ENCODE measurements at places on chromosomes 13 and 19.

- DNase-seq: no peak
Measured at GRCh38 chr13:113358653-113359190, 5.2 kb downstream of the GRTP1 start.

DNA sequence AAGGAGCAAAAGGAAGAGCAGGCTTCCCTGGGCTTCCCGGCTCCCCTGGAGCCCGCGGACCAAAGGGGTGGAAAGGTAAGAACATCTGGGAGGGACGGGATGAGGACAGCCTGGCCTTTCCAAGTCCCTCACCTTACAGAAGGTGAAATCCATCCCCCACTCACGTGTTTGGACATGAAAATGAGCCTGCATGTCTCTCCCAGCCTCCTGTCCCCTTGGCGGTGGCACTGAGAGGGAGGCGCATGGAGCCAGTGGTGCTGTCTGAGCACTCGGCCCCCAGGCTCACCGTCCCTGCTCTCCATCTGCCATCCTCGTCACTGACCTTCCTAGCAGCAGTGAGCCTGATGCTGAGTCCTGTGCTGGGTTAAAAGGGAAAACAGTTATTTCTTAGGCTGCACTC lies 104.2 kb downstream of the RAB20 start:
- no peak for DNase-seq

GRCh38 chr19:10074153-10074552 lies 12.0 kb upstream of the SHFL start:
- no peak for DNase-seq

GRCh38 chr13:71727662-71728061 lies 139.3 kb downstream of the DACH1 start:
- no peak for DNase-seq

GRCh38 chr19:47489072-47489914 lies 5.3 kb upstream of the KPTN start:
- no peak for DNase-seq

GRCh38 chr19:50959731-50960500 lies 7.1 kb upstream of the KLK5 start:
- no peak for DNase-seq

DNA sequence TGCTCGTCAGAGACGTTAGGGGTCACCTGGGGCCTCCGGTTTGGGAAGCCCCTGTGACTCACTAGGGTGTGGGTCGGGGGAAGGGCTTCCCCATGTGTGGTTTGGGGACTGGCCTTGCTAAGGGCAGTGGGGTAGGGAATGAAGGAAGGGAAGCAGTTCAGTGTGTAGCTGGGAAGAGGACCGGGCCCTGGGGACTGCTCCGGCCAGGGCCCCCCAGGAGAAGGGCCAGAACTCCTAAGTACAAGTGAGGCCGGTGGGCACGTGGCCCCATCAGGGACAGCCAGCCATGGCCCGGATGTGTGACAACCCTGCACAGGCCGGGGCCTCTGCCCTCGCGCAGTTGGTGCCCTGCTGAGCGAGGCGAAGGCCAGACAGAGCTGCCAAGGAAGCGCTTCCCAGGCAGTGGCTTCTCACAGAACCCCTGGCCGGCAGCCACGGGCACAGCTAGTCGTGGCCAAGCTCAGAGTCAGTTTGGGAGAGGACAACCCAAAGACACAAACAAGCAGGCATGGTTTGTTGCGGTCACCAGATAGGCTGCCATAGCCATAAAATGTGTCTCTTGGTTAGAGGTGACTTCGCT lies 25.7 kb downstream of the TEX29 start:
- DNase-seq: no peak

DNA sequence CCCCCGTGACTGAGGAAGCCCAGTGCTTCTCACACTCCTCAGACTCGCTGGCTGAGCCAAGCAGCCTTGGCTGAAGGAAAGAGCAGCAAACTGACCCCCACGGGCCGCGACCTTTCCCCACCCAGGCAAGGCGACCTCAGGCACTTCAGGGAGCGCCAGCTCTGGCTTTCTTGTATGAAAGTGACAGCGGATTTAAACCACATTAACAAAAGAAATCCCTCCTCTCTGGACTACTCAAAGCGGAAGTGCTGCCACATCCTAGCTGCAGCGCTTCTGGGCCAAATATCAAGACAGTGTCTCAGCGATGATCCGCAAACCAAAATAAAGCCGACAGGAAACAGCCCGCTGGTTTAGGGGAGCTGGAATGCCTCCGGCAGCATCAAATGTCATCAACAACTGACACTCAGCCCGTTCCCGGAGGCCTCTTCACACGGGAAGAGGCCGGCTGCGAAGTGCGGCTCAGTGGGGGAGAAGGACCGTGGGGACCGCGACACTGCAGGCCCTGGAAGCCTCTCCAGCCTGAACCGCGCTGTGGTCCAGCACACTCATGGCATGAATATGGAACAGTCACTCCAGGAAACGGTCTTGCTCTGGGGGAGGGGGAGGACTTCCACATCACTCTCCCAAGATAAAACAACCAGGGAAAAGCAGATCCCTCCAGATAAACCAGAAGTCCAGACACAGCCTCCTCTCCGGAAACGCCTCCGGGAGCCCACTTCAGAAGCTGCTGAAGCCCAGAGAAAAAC lies 1.4 kb downstream of the RASA3 start:
- no peak for DNase-seq

DNA sequence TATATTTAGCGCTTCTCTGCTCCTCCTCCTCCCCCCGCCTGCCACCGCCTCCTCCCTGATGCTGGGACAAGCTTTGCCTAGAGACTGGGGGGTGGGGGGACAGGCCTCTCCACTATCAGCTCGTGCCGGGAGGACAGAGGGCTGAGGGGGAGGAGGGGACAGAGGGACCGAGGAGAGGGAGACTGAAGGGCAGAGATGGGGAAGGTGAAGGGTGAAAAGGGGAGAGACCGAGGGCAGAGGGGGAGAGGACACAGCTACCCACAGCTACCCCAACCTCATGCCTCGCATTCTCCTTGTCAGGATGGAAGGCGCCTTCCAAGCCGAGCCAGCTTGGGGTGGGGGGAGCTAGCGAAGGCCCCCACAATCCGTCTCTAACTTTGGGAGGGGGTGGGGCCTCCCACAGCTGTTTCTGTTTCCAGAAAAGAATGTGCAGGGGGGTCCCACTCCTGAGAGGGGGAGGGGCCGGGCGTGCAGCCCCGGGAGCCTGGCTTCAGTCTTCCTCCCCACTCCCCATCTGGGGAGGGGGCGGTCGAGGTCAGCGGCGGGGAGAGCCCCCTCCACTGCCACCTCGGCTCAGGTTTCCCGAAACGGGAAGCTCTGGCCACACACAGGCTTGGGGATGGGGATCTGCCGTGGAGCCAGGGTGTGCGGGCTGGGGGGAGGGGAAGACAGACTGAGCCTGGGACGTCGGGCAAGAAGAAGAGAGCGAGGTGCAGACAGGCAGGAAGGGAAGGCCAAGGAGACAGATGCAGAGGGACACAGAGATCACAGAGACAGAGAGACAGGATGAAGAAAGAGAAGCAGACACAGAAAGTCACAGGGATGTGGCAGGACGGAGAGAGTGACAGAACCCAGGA lies 1.6 kb downstream of the DACT3 start:
- no peak for DNase-seq

DNA sequence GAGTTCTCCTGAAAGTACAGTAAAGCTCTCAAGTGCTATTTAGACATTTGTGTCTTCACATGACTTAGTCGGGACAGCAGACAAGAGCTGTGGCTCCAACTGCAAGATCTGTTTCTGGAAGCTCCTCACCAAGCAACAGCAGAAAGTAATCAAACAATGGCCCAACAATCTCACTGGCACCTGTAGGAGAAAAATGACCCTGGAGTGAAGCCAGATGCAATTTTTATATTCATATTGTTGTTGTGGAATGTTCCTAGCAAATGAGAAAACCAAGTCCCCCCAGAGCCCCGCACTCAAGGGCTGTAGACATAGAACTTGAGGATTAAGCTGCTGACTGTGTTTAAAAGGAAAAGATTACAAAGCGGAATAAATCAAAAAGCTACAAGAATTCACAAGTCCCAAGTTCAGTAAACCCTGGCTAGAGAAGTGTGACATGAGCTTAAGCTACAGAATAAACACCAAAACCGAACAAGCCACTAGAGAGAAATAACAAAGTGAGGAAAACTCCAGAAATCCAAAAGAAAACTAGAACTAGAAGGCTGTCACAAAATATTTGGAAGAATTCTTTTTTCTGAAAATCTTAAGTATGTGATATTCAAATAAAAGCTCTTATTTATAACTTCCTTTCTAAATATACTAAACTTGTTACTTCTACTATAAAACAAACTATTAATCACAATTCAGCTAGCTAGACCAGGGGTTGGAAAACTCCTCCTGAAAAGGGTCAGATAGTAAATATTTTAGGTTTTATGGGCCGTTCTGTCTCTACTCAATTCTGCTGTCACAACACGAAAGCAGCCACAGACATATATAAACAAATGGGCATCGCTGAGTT lies 454.5 kb downstream of the SUCLA2 start:
- no peak for DNase-seq

- no peak for DNase-seq
Measured at GRCh38 chr13:70703755-70704154, 595.5 kb upstream of the KLHL1 start.

Measured in NCI-H2081 treated with DMSO at 0.1 percent for 48 hours (cell line).